ENCODE measurements at places on chromosomes 5 and 9.

DNA sequence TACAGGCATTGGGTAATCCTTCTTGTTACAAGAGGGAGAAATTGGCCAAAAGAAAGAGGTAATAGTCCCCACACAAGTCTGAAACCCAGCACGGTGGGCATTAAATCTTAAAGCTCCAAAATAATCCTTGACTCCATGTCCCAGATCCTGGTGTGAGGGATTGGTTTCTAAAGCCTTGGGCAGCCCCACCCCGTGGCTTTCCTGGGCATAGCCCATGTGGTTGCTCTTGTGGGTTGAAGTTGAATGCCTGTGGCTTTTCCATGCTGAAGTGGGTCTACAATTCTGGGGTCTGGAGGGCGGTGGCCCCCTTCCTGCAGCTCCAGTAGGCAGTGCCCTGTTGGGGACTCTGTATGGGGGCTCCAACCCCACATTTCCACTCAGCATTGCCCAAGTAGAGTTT is 91.8 kb upstream of the LARP1 start:
- DNase-seq, result no peak

DNA sequence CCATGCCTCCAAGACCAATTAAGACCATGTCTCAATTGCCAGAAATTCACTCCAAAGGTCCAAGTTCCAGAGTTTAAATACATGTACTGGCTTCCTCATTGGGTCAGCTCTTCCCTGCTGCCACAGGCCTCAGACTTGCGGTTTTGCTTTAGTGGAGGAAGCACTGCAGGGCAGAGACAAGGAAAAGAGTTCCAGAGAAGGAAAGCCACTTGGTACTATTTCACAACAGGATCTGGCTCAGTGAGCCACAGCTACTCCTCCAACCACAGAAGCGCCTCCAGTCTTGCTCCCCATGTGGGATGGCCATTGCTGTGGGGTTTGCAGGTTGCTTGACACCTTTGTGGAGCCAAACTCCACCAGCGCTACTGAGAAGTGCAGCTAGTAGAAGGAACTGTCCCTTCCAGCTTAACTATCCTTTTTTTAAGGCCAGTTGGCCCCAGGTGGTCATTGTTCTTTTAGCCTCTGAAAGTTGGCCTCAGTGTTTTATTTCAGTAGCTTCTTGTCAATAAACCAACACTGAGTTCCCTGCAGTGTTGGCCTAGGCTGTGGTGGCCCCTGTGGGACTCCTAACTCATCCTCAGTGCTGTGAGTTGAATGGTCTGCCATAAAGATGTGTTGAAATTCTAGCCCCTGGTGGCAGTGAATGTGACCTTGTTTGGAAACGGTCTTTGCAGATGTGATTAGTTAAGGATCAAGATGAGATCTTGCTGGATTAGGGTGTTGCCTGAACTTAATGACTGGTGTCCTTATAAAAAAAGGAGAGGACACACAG is 93.7 kb upstream of the DAP start:
- no peak for DNase-seq

GRCh38 chr5:111399113-111399512 is 113.2 kb downstream of the STARD4 start:
- DNase-seq, result no peak

GRCh38 chr9:126613651-126614050 is at the start of gene LMX1B:
Gene LMX1B (plus strand): TSS chr9:126613928. CDS start chr9:126614450, 522 bp downstream.
- DNase-seq, result no peak

DNA sequence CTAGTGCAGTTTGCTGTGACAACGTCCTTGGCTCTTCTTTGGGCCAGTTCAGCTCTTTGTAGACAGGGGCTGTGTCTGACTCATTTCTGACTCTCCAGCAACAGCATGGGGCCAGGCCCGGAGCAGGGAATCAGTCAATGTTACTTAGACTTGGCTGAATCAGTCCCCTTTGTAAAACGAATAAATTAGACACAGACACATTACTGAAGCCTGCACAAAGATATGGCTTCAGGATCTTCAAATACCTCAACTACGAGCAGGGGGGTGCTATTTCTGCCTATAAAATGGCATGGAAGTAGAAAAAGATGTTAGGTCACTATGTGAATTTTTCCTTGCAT is 204.7 kb downstream of the TTLL11 start:
- no peak for DNase-seq

- DNase-seq, result no peak
These were observed 27.3 kb downstream of the CLTA start for GRCh38 chr9:36218011-36218410.

DNA sequence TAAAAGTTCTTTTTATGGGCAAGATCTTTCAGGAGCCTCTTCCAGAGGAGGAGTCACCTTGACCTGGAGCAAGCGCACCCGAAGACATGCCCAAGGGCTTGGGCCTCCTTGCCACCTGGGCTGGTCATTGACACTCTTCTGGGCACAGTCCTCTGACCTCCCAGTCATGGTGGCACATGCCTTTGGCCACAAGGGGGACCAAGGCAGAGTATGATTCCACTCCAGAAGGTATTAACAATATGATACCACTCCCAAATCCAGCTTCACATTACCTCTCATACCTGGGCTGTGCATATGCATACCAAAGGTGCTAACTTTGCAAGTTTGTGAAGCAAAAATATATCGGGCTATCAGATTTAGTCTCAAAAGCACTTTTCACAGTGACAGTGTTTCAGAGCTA is 84.6 kb downstream of the MAST4 start:
- no peak for DNase-seq

DNA sequence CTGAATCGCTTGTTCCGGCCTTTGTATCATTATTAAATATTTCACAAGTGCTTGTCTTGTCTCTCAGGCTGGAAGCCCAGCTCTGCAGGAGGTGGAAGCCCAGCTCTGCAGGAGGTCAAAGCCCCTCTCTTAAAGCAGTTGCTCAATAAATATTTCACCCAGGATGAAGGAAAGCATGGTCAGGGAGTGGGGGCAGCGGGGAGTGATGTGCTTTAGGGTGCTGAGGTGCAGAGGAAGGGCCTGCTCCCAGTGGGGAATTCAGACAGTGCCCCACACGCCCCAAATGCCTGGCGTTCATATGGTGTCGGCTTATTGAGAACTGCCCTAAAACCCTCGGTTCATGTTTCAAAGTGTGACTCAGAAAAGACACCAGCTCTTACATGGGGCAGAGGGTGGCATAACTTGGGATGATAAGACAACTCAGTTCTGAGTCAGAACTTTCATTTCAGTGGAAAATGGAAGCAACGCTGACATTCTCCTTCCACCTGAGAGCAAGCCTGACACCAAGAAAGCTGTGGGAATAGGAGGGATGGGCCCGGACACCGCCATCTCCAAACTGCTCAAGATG is 114.3 kb upstream of the DAP start:
- no peak for DNase-seq

GRCh38 chr5:113163328-113163727 is 186.7 kb downstream of the DCP2 start:
- no peak for DNase-seq

DNA sequence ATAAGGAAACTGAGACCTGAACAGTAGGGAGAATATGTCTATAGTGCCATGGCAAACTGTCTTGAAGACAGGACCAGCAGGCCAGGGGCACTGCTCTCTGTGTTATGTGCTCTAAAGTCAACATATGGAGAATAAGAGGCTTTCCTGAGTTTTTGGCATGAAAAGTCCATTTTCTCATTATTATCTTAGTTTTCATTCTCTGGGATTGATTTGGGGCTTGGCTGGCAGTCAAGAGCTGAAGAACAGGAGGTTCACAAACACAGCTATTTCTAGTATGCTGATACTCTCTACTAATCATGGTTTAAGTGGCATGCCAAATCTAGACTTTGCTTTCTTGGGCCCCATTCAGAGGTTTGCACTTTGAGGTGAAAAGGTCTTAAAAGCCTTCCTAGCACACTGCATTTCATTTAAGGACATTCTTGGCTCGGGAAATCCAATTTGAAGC is 404.4 kb downstream of the ZNF608 start:
- DNase-seq, result no peak

- DNase-seq, result no peak
These were observed 211.3 kb upstream of the HAPLN1 start for GRCh38 chr5:83931969-83932368.

DNA sequence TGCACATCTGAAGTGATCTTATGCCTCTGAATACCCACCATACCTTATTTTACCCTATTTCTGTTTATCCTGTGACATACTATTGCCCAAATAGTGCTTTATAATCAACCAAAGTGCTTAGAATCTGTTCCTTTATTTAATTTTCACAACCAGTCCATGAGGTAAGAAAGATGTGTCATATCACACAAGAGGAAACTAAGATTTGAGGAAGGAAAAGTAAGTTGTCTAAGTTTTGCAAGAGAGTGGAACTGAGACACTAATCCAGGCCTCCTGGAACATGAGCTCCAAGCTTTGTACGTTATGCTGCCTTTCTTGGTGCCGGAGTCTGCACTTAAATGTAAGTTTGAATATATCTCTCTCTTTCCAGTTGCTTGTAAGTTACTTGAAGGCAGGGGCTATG is 17.2 kb downstream of the KDM3B start:
- no peak for DNase-seq

GRCh38 chr9:93674580-93675335 is 98.4 kb downstream of the PHF2 start:
- no peak for DNase-seq

DNA sequence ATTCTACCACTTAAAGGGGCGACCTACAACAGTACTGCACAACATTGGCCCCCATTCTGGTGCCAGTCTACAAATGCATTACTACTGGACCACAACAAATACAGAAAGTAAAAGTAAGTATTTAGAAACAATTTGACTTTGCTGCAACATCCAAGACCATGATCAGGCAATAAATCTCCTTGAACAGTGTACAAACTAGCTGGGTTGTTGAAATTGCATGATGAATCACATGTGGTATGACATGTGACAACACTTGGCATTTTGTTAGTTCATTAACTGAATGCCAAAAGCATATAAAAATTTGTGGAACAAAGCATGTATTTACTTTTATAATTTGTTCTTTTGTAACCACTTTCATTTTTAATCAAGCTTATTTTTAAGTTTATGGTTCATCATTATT is 270.5 kb downstream of the NFIB start:
- DNase-seq, result no peak

- DNase-seq, result no peak
These were observed 72.0 kb upstream of the RFX3 start for GRCh38 chr9:3597792-3598191.

DNA sequence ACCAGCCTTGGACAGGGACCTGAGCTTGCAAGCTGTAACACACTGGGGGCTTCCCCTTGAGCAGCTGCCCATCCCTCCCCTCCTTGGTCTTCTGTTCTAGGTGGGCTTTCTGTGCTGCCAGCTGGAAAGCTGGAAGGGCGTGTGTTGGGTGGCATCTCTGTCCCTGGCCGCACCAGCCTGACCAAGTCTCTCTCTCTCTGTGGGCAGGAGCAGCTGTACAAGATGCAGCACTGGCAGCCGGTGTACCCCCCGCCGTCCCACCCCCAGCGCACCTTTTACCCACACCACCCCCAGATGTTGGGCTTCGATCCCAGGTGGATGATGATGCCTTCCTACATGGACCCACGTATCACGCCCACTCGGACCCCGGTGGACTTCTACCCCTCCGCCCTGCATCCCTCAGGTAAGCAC is 32.1 kb upstream of the POMT1 start:
- no peak for DNase-seq

GRCh38 chr5:124592891-124593290 is 153.5 kb downstream of the ZNF608 start:
- DNase-seq, result no peak

GRCh38 chr9:76905791-76906646 is at the start of gene PRUNE2:
Gene PRUNE2 (minus strand): TSS chr9:76906114. CDS start chr9:76905963, 151 bp downstream.
- DNase-seq, result no peak

DNA sequence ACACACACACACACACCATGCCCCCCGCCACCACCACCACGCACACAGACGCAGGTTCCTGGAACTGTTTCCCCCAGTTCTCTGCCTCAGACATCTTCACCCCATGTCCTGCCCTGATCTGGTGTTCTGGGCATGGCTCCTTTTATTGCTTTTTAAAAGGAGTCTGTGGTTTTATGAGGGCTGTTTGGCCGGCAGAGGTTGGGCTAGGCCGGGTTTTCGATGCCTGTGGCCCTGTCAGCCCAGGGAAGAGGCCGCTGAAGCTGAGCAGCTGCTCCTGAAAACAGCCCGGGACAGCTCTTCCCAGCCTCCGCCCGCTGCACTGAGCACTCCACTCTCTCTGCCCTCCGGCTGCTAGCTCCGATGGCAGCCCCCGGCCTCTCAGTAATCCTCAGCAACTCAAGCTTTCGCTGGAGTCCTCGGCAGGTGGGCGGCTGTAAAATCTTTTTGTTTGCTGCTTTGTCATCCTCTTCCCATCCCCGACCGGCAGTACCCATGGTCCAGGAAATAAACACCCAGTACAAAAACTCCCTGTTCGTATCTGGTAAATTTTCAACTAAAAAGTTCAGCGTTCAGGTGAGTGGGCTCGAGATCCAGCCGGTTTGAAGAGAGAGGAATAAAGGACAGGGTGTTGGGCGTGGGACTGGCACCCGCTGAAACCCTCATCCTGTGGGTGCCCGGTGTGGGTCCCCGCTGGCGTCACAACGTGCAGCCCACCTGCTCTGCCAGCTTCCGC is 103.0 kb upstream of the ERCC6L2 start:
- DNase-seq, result no peak

DNA sequence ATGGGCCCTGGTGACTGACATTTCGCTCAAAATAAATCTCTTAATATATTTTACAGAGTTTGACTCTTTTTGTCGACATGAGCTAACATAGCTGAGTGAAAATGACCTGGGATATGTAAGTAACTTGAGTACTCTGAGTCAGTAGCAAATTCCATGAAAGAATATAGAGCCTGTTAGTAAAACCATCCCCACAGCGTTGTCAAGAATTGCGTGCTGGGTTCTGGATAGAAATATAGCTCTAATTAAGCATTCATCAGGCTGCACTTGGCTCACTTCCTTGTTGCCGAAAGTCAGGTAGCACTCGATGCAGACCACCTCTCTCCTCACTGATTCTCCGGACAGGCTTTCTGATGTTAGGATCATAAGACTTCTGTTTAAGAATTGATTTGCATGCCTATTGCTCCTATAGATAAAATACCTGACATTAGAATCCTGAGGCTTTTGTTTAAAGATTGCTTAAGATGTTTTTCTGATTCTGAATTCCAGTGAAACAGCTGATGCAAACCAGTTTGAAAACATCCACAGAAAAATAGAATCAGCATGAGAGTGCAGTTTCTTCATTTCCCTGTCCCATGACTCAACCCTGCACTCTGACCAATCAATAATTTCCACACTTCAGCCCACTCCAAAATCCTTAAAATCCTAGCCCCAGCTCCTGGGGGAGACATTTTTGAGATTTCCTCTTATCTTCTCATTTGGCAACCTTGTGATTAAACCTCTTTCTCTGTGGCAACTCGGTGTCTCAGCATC is 310.6 kb downstream of the DIRAS2 start:
- no peak for DNase-seq

Data from stimulated activated CD8-positive, alpha-beta memory T cell treated with anti-CD3 and anti-CD28 coated beads, Interleukin-15, amount 100 ng/mL, for 1 hour (primary cell).